ENCODE measurements at places on chromosomes 7 and 10.
A peak's percentile ranks its signal among the peaks of the same experiment; 100 is the strongest.

DNA sequence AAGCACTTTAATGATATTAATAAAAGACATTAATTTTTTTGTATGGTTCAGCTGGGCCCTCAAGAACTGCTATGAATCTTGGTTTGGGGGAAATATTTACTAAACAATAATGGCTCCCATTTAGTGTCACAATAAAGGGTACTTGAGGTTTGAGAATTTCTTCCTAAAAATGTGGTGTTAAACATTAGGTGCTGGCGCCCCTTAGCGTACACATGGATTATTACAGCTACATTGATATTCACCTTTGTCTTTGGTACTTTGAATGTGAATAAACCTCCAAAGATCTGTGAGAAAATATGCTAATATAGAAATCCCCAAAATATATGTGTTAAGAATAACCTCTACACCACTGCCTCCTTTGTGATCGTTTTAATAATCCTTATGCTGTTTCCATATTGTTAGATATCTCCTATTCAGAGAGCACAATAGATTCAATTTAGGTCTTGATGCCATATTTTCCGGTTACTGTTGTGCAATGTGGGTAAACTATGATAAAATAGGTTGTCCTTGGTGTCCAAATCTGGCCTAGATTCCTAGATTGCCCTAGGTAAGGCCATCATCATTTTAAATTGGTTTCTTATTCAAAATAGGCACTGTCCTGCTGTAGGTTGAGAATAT, 161.8 kb upstream of the CACNA2D1 start:
- DNase-seq = no peak

GRCh38 chr10:11933577-11934223, 108.9 kb downstream of the UPF2 start:
- no peak for DNase-seq

- DNase-seq = no peak
These were observed 702.8 kb downstream of the PARD3 start for GRCh38 chr10:34112171-34112782.

- no peak for DNase-seq
These were observed 102.3 kb upstream of the MTPN start for GRCh38 chr7:136079478-136079892.

GRCh38 chr7:48114589-48114988, 25.5 kb downstream of the UPP1 start:
- DNase-seq = no peak

- DNase-seq = no peak
These were observed 14.9 kb downstream of the DLG5 start for GRCh38 chr10:77911535-77912123.

- DNase-seq = no peak
These were observed 35.0 kb downstream of the LAMB4 start for GRCh38 chr7:108094933-108095710.

- DNase-seq = no peak
These were observed 15.6 kb upstream of the MKRN1 start for GRCh38 chr7:140494867-140495266.

- no peak for DNase-seq
These were observed 53.2 kb upstream of the ZNF33B start for GRCh38 chr10:42691361-42692120.

- DNase-seq = no peak
These were observed 1.4 kb downstream of the GPR141 start for GRCh38 chr7:37684927-37685326.

- DNase-seq = no peak
These were observed 192.3 kb upstream of the PRSS58 start for GRCh38 chr7:142450206-142450605.

GRCh38 chr7:2038931-2039728, 193.6 kb downstream of the MAD1L1 start:
- no peak for DNase-seq

DNA sequence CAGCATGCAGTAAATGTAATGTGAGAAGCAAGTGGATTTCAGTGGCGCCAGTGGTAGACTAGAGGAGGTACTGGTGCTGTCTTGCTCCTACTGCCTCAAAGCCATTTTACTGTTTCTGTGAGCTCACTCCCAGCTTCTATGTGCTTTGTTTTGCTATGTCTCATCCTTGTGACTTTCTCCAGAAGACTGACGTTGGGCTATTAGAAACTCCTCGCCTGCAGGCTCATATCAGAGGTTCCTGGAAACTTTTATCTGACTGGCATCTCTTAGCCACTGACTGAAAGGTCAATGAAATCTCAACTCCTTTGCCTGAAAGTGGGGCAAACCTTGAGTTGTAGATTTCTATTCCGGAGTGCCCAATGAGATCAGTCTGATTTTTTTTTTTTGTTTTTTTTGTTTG, 66.4 kb upstream of the SORCS1 start:
- DNase-seq = no peak

- DNase-seq = no peak
These were observed at the start of gene TFEC for GRCh38 chr7:116030651-116031276. TFEC (minus strand) TSS chr7:116030763; CDS start chr7:115984441, 46,322 bp downstream.

DNA sequence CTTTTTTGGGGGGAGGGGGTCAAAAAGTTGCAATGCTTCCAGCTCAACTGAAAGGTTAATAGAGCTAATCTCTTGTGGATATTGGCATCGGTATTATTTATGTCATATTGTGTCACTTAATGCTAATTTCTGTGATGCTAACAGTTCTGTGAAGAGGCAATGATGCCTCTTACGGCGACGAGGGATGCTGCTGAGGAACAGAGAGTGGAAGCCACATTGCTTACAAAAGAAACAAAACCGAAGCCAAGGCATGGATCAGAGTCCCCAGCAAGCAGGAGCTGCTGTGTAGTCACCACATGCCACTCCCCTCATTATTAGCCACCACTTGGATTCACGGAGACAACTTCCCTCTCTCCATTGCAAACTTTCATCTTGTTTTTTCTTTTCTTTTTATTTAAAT, 536.5 kb upstream of the MGMT start:
- DNase-seq = no peak

GRCh38 chr7:102216573-102217314, 69.9 kb upstream of the SH2B2 start:
- no peak for DNase-seq

DNA sequence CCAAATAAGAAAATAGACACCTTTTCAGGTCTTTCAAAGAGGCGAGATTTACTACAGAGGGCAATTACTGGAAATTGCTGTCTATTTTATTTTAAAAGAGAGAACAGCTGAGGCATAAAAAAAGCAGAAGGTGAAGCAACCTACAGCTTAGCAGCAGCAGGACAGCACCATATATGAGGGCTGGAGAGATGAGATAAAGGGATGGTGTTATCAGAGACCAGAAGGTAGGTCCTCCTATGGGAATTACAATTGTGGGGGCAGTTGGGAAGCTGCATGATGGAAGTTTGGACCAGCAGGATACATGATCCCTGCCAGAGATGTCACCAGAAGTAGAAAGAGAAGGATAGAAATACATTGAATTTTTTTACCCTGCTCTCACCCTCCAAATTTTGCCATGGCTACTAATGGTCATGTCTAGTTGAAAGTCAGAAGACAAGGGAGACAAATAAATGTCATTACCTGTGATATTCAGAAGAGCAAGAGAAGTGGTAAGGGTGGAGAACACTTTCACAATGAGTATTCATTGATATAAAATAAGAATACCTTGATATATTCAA, 77.2 kb upstream of the CALCR start:
- no peak for DNase-seq

DNA sequence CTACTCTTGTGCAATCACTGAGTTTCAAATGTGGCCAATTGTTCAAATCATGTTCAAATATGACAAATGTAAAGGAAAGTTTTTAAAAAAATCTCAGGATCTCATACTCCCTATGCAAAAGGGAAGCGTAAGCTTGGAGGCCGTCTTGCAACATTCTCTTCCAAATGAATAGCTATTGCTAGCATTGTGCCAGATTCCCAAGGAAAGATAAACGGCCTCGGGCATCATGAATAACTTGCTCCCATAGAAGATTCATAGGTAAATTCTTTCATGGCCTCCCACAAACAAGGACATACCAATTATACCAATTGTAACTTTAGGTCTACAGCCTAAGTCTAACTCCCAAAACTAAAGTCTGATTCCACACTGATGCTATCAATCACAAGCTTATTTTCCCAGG, 416.9 kb downstream of the THSD7A start:
- DNase-seq = no peak

- DNase-seq = no peak
These were observed 19.8 kb upstream of the ST7 start for GRCh38 chr7:116933465-116933864.

- DNase-seq = peak; percentile 61
These were observed 34.8 kb downstream of the GRID2IP start for GRCh38 chr7:6516387-6516983.

DNA sequence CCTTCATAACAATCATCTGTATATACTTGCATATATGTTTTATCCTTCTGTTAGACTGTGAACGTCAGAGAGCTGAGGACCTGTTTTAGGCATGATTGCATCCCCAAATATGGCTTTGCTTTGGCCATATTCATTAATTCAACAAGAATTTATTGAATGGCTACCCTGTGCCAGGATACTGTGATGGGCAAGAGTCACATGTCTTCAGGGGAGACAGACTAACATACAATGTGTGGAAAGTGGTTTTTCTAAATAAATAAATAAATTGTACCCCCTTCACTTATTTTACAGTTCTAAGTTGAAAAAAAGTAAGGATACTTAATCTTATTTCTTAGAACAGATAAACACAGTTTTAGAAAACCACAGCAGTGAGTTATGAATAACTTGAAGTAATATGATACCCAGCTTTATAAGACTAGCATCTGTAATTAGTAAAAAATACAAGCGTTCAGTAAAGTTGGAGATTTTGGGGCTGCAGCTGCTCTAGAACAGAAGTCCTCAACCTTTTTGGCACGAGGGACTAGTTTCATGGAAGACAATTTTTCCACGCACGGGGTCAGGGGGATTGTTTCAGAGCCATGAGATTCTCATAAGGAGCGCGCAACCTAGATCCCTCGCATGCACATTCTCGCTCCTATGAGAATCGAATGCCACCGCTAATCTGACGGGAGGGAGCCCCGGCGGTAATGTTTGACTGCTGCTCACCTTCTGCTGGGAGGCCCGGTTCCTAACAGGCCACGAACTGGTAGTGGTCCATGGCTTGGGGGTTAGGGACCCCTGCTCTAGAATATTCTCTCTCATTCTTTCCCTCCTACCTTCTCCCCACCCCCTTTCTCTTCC, 89.4 kb upstream of the MTPN start:
- no peak for DNase-seq

GRCh38 chr7:43395351-43395750, 187.6 kb upstream of the STK17A start:
- DNase-seq = no peak

DNA sequence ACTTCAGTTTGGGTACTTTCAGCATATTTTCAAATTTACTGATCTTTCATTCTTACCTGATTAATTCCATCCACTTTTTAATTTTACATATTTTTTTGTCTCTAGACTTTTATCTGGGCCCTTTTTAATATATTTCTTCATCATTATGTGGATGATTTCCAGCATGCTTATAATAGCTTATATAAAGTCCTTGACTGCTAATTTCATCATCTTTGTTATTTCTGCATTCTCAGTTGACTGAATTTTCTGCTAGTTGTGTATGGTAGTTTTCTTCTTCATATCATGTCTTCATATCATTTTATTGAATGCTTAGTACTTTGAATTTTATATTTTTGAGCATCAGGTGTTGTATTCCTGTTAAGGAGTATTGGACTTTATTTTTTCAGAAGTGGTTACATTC, 39.6 kb downstream of the STAM start:
- no peak for DNase-seq

GRCh38 chr7:141891336-141891735, 24.9 kb upstream of the OR9A4 start:
- no peak for DNase-seq

DNA sequence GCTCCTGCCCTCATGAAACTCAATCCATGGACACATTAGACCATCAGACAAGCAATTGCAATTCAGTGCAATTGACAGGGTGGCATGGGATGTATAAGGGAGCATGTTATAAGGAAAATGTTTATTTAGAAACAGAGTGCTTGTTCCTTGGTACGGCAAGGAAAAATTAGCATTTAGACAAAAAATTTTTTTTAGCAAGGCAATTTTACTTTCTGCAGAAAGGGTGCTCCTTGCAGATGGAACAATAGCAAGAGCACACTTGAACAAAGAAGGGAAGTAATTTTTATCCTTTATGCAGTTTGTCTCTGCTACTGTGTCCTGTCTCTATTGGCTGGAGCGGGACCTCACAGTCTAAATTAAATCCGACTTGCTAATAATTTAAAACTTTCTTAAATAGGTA, 6.2 kb upstream of the BAG3 start:
- no peak for DNase-seq

- DNase-seq = no peak
These were observed 352.2 kb downstream of the TFEC start for GRCh38 chr7:115678086-115678982.

DNA sequence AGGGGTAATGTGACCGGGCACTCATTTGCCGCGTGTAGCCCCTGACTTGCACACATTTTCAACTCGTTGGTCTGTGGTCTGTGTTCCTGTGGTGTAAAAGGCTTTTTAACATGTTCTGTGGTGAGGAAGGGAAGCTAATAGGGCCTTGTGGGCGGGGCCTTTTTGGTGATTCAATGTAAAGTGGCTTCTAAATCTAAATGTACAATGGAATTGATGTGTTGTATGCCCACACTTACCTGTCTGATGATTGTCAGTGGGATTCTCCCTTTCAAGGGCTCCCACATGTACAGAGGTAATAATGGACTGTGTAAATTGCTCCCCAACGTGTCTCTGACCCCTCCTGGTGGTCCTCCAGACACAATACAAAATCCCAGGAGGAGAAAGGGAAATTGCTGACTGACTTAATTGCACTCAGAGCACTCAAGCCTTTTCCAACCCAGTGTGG, 43.1 kb upstream of the GATAD1 start:
- DNase-seq = peak; percentile 15

DNA sequence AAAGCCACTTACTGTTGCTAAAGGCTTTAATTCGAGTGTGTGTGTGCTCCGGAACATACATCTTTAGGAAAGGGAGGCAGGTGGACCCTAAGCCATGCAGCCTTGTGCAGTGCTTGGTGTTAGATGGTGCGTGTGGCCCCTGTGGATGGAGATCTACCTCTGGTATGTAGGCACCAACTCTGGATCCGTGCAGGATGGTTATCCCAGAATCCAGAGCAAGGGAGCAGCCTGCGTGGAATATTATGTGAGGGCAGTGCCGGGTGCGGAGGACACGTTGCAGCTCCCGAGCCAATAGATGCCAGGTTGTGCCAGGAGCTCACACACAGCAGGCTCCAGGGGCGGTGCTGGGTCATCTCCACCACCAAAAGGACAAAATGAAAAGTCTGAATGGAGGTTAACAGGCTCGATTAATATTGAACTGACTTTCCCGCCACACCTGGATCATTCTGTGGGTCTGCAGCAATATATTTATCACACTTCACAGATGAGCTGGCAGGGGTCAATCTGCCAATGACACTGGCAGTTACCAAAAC, 143.0 kb upstream of the NPS start:
- DNase-seq = no peak

DNA sequence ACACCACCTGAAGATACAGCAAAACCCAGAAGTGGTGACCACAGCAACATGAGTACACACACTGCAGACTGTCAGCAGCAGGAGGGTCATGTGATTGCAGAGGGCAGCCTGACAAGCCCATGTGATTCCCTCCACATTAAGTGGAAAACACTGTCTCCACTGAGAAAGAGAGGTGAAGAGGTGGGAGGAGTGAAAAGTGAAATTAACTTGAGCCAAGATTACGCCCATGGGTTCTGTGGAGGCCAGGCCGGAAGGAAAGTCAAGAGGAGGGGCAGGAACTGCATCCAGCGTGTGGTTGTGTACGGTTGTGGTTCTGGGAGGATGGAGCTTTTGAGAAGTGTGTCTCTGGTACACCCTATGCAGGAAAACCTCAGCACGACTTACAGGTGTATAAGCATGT, 138.5 kb downstream of the PLXNA4 start:
- DNase-seq = no peak

Measured in stimulated activated CD4-positive, alpha-beta T cell treated with anti-CD3 and anti-CD28 coated beads, Interleukin-4, amount 100 ng/mL, for 48 hours (primary cell).